ENCODE measurements at places on chromosomes 2 and 18. TPM values are rescaled to one million over a fixed set of nuclear protein-coding genes. Genes with fewer than 3 reads are reported as not detected.
A peak's percentile ranks its signal among the peaks of the same experiment; 100 is the strongest.

IL36RN gene
- total RNA-seq = 0.09 TPM

TRABD2A gene
- total RNA-seq = 1.6 TPM

FMNL2 gene
- total RNA-seq = 18.9 TPM

GRCh38 chr18:36294031-36294430, 3.5 kb upstream of the FHOD3 start:
- no peaks in the 10 kb centered on the region for H3K4me1 ChIP-seq
- no peak overlapping the region for H3K4me3 ChIP-seq
- DNase-seq = no peak
- H3K27me3 ChIP-seq = peaks cover 55% of the 10 kb centered on the region

DNA sequence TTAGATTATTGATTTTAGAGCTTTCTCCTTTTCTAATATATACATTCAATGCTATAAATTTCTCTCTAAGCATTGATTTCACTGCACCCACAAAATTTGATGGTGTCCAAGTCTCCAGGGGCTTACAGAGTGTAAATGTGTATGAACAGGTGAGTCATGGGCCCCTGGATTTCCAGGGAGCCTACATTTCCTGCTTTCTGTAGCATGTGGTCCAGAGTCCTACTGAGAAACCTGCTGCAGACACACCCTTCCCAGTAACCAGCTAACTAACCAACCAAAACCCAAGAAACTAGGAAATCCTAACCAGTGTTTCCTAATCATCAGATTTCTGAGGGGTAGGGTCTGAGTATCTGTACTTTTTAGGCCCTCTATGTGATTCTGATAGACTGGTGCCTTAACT, 39.5 kb upstream of the TANC1 start:
- H3K4me1 ChIP-seq = no peaks in the 10 kb centered on the region
- DNase-seq = no peak
- H3K27ac ChIP-seq = no peak overlapping the region
- no peaks in the 10 kb centered on the region for H3K36me3 ChIP-seq
- H3K27me3 ChIP-seq = no peaks in the 10 kb centered on the region

GRCh38 chr2:226671141-226671676, 128.4 kb downstream of the IRS1 start:
- no peak for DNase-seq
- no peak overlapping the region for H3K27ac ChIP-seq
- peaks cover 5% of the 10 kb centered on the region for H3K27me3 ChIP-seq
- H3K36me3 ChIP-seq = no peaks in the 10 kb centered on the region

DNA sequence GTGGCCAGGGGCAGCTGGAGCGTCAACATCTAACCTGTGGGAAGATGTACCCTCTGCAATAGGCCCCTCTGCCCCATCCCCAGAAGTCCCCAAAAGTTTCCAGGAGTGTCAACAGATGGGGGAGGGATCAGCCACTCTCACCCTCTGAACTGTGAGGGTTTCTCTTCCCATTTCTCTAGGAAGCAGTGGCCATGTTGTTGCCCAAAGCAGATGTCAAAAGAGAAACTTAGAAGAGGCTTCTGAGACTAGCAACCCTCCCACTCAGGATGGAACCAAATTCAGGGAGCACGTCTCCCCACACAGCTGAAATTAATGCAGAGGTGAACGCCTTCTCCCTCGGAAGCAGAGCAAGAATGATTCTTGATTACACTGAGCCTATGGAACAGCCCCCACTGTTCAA, 70.3 kb downstream of the ARL4C start:
- H3K4me3 ChIP-seq = peak overlapping the region; percentile 25
- H3K36me3 ChIP-seq = peaks cover 5% of the 10 kb centered on the region
- peaks cover 68% of the 10 kb centered on the region for H3K4me1 ChIP-seq
- DNase-seq = no peak

DNA sequence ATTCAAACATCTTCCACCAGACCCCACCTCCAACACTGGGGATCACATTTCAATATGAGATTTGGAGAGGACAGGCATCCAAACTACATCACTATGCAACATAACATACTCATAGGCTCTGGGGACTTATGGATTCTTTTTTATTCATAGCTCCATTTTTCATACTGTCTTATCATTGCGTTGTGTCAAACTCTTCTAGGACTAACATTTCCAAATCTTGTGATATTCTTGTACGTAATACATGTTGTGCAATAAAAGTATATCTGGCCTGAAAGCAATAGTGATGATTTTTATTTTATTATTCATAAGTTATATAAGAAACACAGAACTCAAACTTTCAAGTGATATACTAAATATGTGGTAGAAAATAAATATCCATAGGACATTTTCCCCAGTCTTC, 60.6 kb upstream of the ACTR3 start:
- H3K4me3 ChIP-seq = no peak overlapping the region
- no peaks in the 10 kb centered on the region for H3K36me3 ChIP-seq
- DNase-seq = no peak
- H3K4me1 ChIP-seq = no peaks in the 10 kb centered on the region

DNA sequence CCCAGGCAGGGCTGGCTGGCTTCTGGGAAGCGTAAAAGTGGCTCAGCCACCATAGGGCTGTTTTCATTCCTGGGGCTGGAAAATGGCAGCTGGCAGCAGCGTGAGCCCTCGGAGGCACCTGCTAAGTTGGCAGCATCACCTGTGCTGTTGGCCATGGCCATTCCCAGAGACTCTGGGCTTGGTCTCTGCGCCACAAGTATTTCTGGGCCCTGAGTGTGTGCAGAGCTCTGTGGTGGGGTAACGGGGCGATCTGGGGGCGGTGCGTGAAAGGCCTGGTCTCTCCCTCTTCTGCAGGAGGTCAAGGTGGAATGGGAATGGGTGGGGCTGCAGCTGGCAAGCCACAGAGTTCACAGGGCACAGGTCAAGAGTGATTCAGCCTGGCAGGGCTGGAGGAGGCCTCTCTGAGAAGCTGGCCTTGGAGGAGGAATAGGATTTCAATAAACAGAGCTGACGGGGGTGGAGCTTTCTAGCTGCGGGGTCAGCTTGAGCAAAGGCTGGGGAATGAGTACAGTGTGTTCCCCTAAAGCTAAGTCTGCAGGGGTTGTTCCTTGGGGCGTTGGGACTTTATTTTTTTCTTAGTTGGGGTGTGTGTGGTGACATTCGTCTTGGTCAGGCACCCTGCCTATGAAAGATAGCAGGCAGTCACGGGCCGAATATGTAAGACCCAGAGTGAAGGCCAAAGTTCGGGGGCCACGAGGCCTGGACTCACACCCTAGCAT, 10.3 kb upstream of the NTSR2 start:
- H3K36me3 ChIP-seq = no peaks in the 10 kb centered on the region
- H3K4me1 ChIP-seq = no peaks in the 10 kb centered on the region
